CD4-positive, alpha-beta T cell treated with Interleukin-12 subunit alpha and Interleukin-12 subunit beta, for 1 hour (primary cell): ENCODE measurements at places on chromosomes 11 and 22.

- DNase-seq: no peak
Measured at GRCh38 chr11:76229690-76230240, 23.5 kb upstream of the WNT11 start.

DNA sequence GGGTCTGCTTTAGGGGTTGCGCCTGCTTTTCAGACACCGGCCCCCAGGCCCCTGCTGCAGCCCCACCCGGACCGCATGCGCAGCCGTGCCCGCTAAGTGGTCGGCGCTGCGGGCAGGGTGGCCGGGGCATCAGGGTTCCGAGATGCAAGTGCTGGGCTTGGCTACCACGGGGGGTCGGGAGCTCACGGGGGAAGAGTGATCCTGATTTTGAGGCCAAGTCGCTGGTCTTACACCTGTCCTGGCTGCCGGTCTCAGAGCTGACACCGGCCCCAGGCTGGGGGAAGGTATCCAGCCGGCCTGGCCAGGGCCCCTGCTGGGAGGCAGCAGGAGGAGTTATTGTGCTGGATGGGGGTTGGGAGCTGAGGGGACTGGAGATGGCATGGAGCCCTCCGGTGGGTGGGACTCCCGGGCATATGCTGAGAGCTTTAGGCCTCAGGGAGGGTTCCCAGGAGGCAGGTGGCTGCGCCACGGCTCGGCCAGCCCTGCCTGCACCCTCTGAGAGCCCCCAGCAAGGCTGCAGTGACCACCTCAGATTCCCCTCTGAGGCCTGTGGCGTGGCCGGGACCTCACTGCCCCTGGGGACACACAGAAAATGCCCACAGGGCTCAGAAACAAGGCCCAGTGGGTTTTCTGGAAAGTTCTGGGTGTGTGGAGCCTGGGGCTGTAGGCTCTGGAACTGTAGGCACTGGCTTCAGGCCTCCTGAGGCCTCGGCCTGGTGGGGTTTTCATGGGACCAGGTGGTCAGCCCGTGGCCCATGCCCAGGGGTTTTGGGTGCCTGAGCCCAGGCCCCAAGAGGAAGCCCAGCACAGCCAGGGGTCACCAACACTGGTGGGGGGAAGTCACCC, 4.4 kb upstream of the MUC5AC start:
- DNase-seq: no peak

GRCh38 chr11:111162305-111162704, 83.2 kb upstream of the POU2AF2 start:
- DNase-seq: no peak

- DNase-seq: peak; percentile 50
Measured at GRCh38 chr11:114208377-114208776, 87.8 kb upstream of the NNMT start.
